ENCODE measurements at places on chromosomes 4 and X.

DNA sequence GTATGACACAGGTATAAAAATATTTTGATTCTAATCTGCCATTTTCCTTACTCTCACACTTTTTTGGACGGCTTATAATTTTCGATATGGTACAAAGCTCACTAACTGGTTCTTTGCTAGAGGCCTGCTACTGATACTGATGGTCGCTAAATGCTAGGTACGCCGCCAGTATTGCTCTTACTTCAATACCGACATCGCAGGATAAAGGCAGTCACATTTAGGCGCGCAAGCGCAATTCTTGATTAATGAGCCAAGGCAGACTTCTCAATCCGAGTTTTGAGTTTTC, 557 bp upstream of the USP38 start:
- no peak for DNase-seq

GRCh38 chrX:71178908-71179307, 34.3 kb downstream of the NLGN3 start:
- no peak for DNase-seq

DNA sequence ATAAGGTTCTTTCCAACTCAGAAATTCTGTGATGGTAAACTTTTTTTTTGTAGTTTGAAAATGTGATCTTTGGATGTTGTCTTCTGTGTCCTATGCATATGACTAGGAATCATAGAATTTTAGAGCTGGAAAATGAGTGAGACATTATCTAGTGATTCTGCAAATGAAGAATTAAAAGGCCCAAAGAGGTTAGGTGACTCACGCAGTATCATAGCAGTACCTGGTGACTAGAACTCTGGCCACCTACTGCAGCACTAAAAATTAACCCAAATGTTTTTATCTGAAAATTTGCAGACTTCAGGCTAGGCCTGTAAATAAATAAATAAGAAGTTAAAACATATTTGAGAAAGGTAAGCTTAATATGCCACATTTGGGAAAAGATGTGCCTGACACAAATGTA, 52.8 kb downstream of the NFKB1 start:
- no peak for DNase-seq

- DNase-seq: no peak
Measured at GRCh38 chr4:94354474-94354896, 11.8 kb upstream of the HPGDS start.

GRCh38 chr4:26507286-26507685, 17.0 kb upstream of the CCKAR start:
- DNase-seq: no peak

DNA sequence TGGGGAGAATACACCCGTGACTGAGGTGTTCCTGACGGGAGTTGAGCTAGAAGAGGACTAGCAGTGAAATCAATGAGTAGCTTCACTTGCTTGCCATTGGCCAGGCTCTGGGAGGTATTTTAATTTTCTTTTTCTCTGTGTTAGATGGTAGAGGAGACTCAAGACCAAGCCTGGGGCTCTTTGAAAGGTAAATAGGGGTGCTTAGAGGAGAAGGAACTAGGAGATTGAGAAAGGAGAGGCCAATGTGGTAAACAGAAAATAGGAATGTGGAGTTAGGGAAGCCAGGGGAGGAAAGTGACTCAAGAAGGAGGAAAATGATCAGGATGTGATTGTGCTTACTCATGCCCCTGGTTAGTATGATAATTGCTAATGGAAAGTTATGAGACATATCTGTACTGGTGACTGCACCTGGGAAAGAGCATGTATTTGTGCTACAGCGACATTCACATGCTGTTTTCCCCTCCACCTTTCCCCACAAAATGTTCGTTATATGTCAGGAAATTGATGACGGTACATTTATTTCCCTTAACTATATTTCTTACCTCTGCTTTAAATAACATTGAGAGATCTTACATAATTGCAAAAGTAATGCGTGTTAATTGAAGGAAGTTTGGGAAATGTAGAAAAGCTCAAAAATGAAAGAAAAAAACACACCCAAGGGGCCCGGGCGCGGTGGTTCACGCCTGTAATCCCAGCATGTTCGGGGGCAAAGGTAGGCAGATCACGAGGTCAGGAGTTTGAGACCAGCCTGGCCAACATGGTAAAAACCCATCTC, 16.9 kb upstream of the LRBA start:
- no peak for DNase-seq

GRCh38 chrX:123881330-123881729, 21.5 kb downstream of the XIAP start:
- no peak for DNase-seq

- no peak for DNase-seq
Measured at GRCh38 chr4:188603646-188604045, 464.4 kb downstream of the TRIML1 start.

Data from T-helper 2 cell (primary cell).